Stimulated activated CD4-positive, alpha-beta T cell treated with anti-CD3 and anti-CD28 coated beads, TNF-alpha, amount 100 ng/mL, for 24 hours (primary cell): ENCODE measurements at places on chromosomes 7 and 10.

- DNase-seq: no peak
Measured at GRCh38 chr10:126122881-126123280, 226.5 kb downstream of the FANK1 start.

DNA sequence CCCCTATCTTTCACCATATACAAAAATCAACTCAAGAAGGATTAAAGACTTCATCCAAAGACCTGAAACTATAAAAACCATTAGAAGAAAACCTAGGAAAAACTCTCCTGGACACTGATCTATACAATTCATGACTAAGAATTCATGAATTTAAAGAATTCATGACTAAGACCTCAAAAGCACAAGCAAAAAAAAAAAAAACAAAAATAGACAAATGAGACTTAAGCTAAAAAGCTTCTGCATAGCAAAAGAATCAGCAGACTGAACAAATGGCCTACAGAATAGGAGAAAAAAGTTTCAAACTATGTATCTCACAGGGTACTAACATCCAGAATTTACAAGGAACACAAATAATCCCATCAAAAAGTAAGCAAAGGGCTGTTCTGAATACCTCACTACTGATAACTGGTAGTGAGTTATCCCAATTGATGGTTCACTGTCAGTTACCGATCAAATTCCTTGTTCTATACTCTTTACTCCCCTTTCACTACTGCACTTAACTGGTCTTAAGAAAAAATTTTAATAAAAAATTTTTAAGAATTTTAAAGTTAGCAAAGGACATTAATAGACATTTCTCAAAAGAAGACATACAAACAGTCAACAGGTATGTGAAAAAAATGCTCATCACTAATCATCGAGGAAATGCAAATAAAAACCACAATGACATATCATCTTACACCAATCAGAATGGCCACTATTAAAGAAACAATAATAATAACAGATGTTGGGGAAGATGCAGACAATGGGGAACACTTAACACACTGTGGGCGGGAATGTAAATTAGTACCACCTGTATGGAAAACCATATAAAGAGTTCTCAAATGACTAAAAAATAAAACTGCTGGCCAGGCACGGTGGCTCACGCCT is 33.2 kb downstream of the KMT2C start:
- DNase-seq: no peak

DNA sequence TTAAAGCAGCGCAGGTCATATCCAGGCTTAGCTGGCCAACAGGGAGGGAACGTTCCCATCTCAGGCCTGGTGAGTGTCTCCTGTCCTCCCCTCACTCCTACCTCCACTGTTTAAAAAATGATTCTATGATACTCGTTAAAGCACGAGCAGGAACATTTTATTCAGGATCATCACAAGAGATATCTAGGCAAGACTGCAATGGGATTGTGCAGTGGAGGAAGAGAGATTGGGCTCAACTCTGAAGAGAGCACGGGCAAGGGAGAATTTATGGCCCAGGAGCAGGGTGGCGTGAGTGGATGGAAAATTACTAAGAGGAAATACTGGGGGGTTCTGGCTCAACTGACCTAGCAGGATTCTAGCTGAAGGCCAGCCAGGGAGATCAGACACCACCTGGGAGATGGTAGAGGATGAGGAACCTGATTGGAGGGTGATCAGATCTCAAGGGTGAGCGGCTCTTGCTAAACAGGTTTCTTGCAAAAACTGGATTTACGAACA is 9.0 kb upstream of the HSPB1 start:
- DNase-seq: no peak

- DNase-seq: no peak
Measured at GRCh38 chr10:29420744-29421143, 131.9 kb downstream of the LYZL1 start.

- no peak for DNase-seq
Measured at GRCh38 chr7:90621125-90621746, 25.1 kb downstream of the CDK14 start.
